ENCODE measurements at places on chromosomes 16 and 17. TPM values are rescaled to one million over a fixed set of nuclear protein-coding genes. Genes with fewer than 3 reads are reported as not detected.

TIGD7 gene
- 16.1 TPM for total RNA-seq

TEKT1 gene
- not detected for total RNA-seq

- H3K36me3 ChIP-seq: no peaks in the 10 kb centered on the region
- no peaks in the 10 kb centered on the region for H3K27me3 ChIP-seq
- H3K4me3 ChIP-seq: peak overlapping the region; percentile 53
- H3K4me1 ChIP-seq: no peaks in the 10 kb centered on the region
- H3K27ac ChIP-seq: peak overlapping the region; percentile 77
Measured at GRCh38 chr17:59154292-59154720, 680 bp downstream of the SKA2 start.

MILR1 gene
- 7.2 TPM for total RNA-seq

SRRM2 gene
- total RNA-seq: 736 TPM

PRSS53 gene
- total RNA-seq: 1.7 TPM

DNA sequence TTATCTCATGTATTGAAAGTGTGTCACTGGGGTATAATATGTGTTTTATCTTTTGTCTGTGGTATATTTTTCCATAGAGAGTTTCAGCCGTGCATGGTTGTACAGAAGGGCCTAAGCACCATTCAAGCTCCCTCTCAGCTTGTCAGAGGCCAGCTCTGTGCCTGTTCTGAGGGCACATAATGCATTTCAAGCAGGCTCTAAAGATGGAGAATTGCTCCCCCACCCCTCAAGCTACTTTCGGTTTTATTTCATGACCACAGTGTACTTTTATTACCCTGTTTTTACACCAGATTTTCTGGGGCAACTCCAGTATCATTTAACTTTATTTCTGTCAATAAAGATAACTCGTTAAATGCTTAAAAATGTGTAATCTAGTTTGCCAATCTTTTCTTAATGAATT lies 131.7 kb downstream of the SHISA6 start:
- H3K4me3 ChIP-seq: no peak overlapping the region
- DNase-seq: no peak
- H3K36me3 ChIP-seq: no peaks in the 10 kb centered on the region
- H3K27ac ChIP-seq: no peak overlapping the region

GRCh38 chr17:27343977-27344607 lies 50.2 kb downstream of the WSB1 start:
- no peaks in the 10 kb centered on the region for H3K36me3 ChIP-seq
- peaks cover 2% of the 10 kb centered on the region for H3K4me1 ChIP-seq
- H3K27ac ChIP-seq: no peak overlapping the region
- no peaks in the 10 kb centered on the region for H3K27me3 ChIP-seq

DNA sequence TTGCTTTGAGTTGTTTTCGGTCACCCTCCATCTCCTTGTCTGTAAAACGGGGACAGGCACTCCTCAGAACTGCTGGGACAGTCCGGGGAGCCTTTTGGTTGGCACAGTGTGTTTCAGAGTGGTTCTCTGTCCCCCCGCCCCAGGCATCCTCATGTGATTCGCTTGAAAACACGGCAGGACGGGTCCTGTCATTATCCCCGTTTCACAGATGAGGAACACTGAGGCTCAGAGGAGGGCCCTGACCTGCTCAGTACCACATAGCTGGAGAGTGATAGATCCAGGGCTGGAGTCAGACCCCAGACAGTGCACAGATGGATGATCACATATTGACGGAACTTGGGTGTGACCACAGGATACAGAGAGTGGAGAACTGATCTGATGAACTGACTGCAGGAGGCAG lies 13.5 kb upstream of the ADGRG1 start:
- H3K27ac ChIP-seq: no peak overlapping the region
- H3K27me3 ChIP-seq: no peaks in the 10 kb centered on the region
- DNase-seq: no peak
- no peaks in the 10 kb centered on the region for H3K36me3 ChIP-seq
- no peaks in the 10 kb centered on the region for H3K4me1 ChIP-seq

- no peaks in the 10 kb centered on the region for H3K4me1 ChIP-seq
- H3K27me3 ChIP-seq: no peaks in the 10 kb centered on the region
- no peak for DNase-seq
- no peak overlapping the region for H3K27ac ChIP-seq
- no peak overlapping the region for H3K4me3 ChIP-seq
Measured at GRCh38 chr16:83651871-83652270, 155.9 kb upstream of the HSBP1 start.

- DNase-seq: no peak
- H3K27ac ChIP-seq: no peak overlapping the region
- no peak overlapping the region for H3K4me3 ChIP-seq
- H3K4me1 ChIP-seq: peaks cover 14% of the 10 kb centered on the region
- H3K36me3 ChIP-seq: no peaks in the 10 kb centered on the region
Measured at GRCh38 chr17:82328141-82328993, 5.2 kb downstream of the SECTM1 start.

BCL6B gene
- total RNA-seq: 3.5 TPM

- H3K27ac ChIP-seq: no peak overlapping the region
- H3K27me3 ChIP-seq: no peaks in the 10 kb centered on the region
- H3K4me3 ChIP-seq: no peak overlapping the region
- no peak for DNase-seq
Measured at GRCh38 chr16:23567602-23568001, 10.1 kb downstream of the UBFD1 start.

THAP11 gene
- total RNA-seq: 47.1 TPM

DNA sequence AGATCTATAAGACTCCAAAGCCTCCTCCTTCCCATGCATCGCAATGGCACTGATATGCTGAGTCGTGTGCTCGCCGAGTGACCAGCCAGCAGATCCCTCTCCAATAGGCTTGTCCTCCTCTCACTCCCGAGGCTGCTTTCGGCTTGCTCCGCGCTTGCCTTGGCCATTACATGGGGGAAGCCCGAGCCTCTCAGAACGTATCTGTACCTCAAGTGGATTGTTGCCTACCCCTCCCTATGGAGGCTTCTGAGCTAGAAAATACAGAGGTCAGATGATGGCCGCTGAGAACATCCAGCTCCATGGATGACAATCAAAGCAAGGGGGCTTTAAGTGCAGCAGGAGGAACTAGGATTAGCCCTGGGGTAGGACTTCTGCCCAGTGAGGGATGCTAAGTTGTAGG lies 7.7 kb upstream of the NLRP1 start:
- no peak for DNase-seq
- no peak overlapping the region for H3K4me3 ChIP-seq
- no peak overlapping the region for H3K27ac ChIP-seq
- no peaks in the 10 kb centered on the region for H3K36me3 ChIP-seq
- H3K4me1 ChIP-seq: no peaks in the 10 kb centered on the region

GRCh38 chr17:59807892-59808509 lies 84.7 kb downstream of the TUBD1 start:
- peak overlapping the region; percentile 17 for H3K27ac ChIP-seq
- H3K4me1 ChIP-seq: peaks cover 4% of the 10 kb centered on the region
- no peaks in the 10 kb centered on the region for H3K27me3 ChIP-seq
- H3K36me3 ChIP-seq: no peaks in the 10 kb centered on the region
- no peak for DNase-seq
- H3K4me3 ChIP-seq: no peak overlapping the region

BAIAP2 gene
- 35.6 TPM for total RNA-seq

ITGA2B gene
- total RNA-seq: 1.5 TPM

THRA gene
- 89.3 TPM for total RNA-seq

CLEC3A gene
- total RNA-seq: not detected
